ENCODE measurements at places on chromosomes 16 and 17. TPM values are rescaled to one million over a fixed set of nuclear protein-coding genes. Genes with fewer than 3 reads are reported as not detected.

Gene C1QTNF1
- total RNA-seq = 14.4 TPM

- no peak overlapping the region for H3K4me3 ChIP-seq
- DNase-seq = no peak
- no peak overlapping the region for H3K27ac ChIP-seq
- no peaks in the 10 kb centered on the region for H3K27me3 ChIP-seq
- no peaks in the 10 kb centered on the region for H3K4me1 ChIP-seq
- H3K36me3 ChIP-seq = no peaks in the 10 kb centered on the region
Measured at GRCh38 chr16:11181242-11181898, 74.6 kb downstream of the SOCS1 start.

Gene CALB2
- 1.1 TPM for total RNA-seq

Gene PROCA1
- total RNA-seq = 0.88 TPM

Gene GNG13
- not detected for total RNA-seq

- DNase-seq = no peak
- H3K4me3 ChIP-seq = no peak overlapping the region
- no peaks in the 10 kb centered on the region for H3K36me3 ChIP-seq
Measured at GRCh38 chr17:48563385-48563838, 14.7 kb downstream of the HOXB4 start.

Gene KRTAP4-5
- total RNA-seq = not detected

DNA sequence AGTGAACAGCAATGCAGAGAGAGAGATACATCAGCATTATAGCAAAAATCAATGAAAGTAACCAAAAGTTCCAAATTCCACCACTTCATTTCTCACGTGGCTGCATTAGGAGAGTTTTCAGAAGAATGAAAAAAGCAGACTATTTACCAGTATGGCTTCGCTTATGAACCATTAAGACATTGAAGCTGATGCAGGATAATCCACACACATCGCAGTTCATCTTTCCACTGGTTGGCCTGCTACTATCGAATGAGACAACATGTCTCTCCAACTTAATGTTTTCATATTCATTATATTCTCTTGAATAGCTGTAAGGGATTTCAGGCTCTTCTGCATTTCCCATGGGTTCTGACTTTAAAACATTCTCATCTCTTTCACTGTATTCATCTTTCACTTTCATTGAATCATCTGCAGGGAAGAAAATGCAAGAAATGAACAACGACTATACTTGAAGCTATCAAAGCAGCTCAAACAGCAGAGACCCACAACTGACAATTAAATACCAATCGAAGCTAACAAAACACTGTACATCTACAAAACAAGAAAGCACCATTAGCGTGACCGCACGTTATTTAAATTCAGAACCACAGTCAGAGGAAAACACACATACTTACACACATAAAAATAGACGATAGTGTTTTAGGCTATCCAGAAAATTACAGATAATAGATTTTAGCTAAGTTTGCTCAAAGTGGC is 54.9 kb downstream of the GRB7 start:
- no peaks in the 10 kb centered on the region for H3K4me1 ChIP-seq
- H3K27ac ChIP-seq = no peak overlapping the region
- no peak overlapping the region for H3K4me3 ChIP-seq

- H3K27ac ChIP-seq = no peak overlapping the region
- no peak overlapping the region for H3K4me3 ChIP-seq
- no peak for DNase-seq
- H3K36me3 ChIP-seq = no peaks in the 10 kb centered on the region
- H3K27me3 ChIP-seq = no peaks in the 10 kb centered on the region
- no peaks in the 10 kb centered on the region for H3K4me1 ChIP-seq
Measured at GRCh38 chr16:12573300-12573699, 230.4 kb downstream of the CPPED1 start.

Gene KRTAP3-3
- not detected for total RNA-seq

- H3K27ac ChIP-seq = no peak overlapping the region
- H3K4me3 ChIP-seq = no peak overlapping the region
- peaks cover 10% of the 10 kb centered on the region for H3K4me1 ChIP-seq
- no peak for DNase-seq
Measured at GRCh38 chr17:50111673-50112655, 16.8 kb downstream of the PDK2 start.

Gene KRT31
- total RNA-seq = not detected

DNA sequence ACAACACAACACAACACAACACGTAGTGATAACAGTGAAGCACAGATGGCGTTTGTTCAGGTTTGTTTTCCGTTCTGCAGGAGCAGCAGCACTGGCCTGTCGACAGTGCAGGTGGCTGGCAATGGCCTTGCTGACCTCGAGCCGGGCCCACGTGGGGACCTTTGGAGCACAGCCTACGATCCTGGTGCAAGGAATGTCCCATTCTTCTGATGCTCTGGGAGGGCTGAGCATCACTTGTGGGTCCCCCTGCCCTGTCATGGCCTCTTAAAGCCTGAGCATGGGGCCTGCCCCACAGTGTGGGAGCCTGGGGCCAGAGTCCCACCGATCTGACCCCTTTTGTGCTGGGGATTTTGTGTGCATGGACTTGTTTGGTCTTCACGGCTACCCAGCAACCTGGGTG is 6.8 kb downstream of the MAP2K3 start:
- H3K27ac ChIP-seq = no peak overlapping the region
- peaks cover 37% of the 10 kb centered on the region for H3K36me3 ChIP-seq
- H3K4me3 ChIP-seq = no peak overlapping the region

DNA sequence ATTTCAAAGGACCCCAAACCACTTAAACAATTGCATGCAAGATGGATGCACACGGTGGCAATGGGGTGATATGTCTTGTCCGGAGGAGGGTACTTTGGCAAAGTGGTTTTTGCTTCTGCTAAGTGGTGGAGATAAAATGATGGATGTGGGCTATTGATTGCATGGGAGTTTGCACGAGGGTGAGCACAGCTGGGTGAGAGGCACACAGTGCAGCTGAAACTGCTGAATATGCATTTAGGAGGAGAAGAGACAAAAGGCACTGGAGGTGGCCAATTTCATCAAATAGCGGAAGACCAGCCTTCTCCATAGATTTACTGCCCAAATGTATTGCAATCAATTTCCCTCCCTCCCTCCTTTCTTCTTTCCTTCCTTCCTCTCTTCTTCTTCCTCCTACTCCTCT is 414.4 kb upstream of the EEF2KMT start:
- no peak overlapping the region for H3K4me3 ChIP-seq
- no peaks in the 10 kb centered on the region for H3K27me3 ChIP-seq
- no peak overlapping the region for H3K27ac ChIP-seq
- H3K4me1 ChIP-seq = no peaks in the 10 kb centered on the region

GRCh38 chr16:2092256-2092620 is 43.5 kb downstream of the PKD1 start:
- H3K36me3 ChIP-seq = peaks cover 76% of the 10 kb centered on the region
- H3K4me3 ChIP-seq = no peak overlapping the region
- H3K27me3 ChIP-seq = no peaks in the 10 kb centered on the region
